ENCODE measurements at places on chromosomes 13 and 19.

DNA sequence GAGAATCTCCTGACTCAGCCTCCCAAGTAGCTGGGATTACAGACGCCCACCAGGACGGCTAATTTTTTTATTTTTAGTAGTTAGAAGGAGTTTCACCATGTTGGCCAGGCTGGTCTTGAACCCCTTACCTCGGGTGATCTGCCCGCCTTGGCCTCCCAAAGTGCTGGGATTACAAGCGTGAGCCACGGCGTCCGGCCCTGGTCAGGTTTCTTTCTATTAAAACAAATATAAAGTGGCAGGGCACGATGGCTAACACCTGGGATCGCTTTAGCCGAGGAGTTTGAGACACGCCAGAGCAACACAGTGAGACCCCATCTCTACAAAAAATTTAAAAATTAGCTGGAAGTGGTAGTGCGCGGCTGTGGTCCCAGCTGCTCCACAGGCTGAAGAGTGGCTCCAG is 1.5 kb upstream of the MED25 start:
- no peak for DNase-seq

- DNase-seq: no peak
These were observed 84.1 kb upstream of the KLF12 start for GRCh38 chr13:74218291-74218690.

DNA sequence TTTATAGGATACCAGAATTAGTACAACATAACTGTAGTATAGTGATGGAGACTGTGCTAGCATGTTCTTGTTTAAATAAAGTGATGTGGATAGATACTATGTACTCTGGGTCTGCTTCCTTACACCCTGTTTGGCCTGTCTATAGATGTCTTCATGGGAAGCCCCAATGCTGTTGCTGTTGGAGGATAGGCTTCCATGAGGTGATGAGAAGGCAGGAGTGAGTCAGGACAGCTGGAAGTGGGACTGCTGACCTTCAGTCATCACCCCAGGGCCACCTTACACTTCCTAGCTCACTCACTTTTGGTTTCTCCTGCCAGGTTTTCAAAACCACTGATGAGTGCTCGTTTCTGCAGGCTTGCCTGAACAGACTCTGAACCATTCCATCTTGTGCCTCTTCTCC is 4.2 kb downstream of the KCTD4 start:
- no peak for DNase-seq

DNA sequence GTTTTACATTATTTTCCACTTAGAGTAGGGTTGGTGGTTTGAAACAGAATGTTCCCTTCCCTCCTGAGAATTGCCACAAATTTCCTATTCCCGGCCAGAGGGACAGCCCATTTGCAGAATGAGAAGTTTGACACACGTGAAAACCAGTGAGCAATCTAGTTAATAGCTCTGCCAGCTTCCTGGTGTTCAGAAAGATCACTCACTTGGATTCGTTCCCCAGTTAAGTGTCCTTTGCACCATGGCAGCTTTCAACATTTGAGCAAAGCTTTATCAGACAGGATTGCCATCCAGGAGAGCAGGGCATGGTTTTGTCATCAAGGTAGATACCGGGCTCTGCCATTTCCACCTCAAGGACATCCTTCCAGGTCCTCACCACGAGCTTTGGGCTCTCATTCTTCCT is 28.2 kb downstream of the RASL11A start:
- peak; percentile 71 for DNase-seq

DNA sequence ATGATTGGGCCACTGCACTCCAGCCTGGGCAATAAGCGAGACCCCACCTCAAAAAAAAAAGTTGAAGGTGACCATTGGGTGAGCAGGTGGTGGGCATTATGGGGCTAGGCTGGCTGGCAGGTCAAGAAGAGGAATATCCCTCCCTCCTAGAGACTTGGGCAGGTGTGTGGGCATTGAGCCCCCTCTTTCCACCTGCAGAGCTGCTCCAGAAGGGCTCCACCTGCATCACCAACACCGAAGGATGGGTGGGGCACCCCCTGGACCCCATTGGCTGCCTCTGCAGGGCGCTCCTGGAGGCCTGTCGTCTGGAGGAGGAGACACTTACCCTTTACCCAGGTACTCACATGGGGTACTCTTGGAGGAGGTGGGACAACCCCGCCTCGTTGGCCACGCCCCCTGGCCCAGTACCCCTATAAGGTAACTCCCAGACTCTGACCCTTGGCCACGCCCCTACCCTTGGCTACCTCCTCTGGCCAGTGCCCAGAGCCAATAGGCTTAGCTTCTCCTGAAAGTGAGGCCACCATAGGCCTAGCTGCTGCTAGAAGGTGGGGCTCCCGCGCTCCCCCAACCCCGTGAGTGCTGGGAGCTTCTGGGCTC is 21.9 kb downstream of the ZSWIM4 start:
- DNase-seq: peak; percentile 59

GRCh38 chr13:112067871-112068539 is 1.1 kb downstream of the SOX1 start:
- DNase-seq: no peak

GRCh38 chr13:100597253-100597652 is 8.7 kb upstream of the GGACT start:
- peak; percentile 42 for DNase-seq

- DNase-seq: peak; percentile 29
These were observed 556.3 kb upstream of the ARGLU1 start for GRCh38 chr13:107124129-107124718.

DNA sequence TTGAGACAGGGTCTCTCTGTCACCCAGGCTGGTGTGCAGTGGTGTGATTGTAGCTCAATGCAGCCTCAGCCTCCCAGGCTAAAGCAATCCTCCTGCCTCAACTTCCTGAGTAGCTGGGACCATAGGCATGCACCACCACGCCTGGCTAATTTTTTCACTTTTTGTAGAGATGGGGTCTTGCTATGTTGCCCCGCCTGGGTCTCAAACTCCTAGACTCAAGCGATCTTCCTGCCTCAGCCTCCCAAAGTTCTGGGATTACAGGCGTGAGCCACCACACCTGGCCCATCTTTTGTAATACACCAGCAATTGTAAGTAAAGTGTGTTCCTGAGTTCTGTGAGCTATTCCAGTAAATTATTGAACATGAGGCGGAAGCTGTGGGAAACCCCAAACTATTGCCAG is 6.7 kb downstream of the PLA2G4C start:
- DNase-seq: no peak

GRCh38 chr19:17835182-17836006 is 12.4 kb downstream of the JAK3 start:
- DNase-seq: no peak

GRCh38 chr19:2394442-2395292 is 32.7 kb downstream of the TIMM13 start:
- DNase-seq: no peak

- DNase-seq: no peak
These were observed 8.1 kb upstream of the IGFL3 start for GRCh38 chr19:46132508-46133100.

DNA sequence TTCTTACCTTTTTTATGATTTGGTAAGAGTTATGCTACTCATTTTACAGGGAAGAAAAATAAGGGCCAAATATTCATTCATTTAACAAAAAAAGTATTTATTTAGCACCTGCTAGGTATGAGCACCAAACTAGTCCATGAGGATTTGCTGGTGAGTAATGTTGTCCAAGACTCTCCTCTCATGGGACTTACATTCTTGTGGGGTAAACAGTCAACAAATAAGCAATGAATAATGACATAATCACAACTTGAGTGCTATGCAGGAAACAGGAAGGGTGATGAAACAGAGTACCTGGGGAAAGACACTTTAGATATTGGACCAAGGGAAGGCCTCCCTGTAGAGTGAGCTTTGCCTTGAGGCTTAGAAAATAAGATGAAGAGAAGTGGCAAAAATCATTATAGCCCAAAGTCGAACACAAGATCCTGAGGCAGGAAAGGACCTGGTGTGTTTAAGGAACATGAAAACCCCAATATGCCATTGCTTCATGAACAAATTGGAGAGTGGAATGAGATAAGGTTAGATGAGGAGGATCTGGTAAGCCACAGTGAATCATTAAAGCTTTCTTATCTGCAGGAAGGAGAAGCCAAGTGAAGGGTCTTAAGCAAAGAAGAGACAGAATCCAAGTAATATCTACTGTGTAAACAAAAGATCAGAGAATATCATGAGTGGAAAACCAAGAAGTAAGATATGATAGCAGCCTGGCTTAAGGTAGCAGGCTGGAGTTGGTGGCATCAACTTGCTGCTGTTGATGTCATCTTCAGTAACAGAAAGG is 294.5 kb upstream of the NBEA start:
- no peak for DNase-seq

DNA sequence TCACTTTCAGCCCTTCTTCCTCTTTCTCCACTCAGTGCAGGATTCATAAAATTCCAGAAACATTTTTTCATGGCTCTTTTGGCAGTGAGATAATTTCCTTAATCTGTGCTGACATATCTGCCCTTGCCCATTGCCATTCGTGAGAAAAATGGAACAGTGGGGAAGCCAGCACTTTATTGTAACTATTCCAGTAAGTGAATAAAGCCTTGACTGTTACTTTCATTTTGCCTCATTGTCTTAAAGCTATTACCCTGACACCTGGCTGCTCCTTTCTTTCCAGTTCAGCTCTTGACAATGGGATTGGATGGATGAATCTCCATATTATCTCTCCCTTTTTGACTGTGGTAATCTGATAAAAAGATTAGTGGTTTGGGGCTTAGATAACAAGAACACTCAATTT is 1068.1 kb upstream of the PCDH20 start:
- no peak for DNase-seq

DNA sequence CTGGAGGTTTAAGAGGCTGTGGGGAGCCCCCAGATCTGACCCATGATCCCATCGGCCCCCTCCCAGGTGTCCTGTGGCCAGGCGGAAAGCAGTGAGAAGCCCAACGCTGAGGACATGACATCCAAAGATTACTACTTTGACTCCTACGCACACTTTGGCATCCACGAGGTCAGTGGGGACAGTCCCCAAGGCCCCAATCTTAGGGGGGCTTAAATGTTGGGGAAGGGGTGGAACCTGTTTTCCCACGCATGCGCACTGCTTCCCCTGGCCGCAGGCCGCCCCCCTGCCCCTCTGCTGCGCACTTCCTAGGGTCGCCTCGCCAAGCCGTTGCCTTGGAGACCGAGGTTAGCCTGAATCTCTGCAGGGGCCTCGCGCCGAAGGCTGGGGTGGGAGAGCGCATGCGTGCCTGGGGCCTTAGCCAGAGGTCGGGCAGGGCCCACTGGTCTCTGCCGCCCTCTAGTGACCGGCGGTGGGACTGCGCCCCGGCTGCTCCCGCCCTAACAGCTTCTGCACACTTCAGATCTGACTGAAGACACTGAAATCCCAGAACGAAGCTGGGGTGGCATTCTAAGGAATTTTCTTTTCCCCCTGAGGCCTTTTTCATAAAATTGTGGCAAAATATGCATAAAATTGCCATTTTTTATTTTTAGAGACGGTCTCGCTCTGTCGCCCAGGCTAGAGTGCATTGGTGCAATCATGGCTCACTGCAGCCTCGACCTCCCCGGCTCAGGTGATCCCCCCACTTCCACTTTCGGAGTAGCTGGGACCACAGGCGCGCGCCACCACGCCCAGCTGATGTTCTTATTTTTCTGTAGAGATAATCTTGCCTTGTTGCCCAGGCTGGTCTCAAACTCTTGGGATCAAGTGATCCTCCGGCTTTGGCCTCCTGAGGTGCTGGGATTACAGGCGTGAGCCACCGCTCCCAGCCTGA is 3.6 kb downstream of the PRMT1 start:
- DNase-seq: peak; percentile 89

GRCh38 chr13:92188574-92188973 is 790.2 kb downstream of the GPC5 start:
- DNase-seq: no peak

- DNase-seq: no peak
These were observed 150.6 kb upstream of the TSC22D1 start for GRCh38 chr13:44726778-44727177.

Measured in cerebellar cortex (tissue), 1 donor.